Sciatic nerve (tissue), 2 donors: ENCODE measurements at places on chromosomes 7 and 10. TPM values are rescaled to one million over a fixed set of nuclear protein-coding genes. Genes with fewer than 3 reads are reported as not detected.
A peak's percentile ranks its signal among the peaks of the same experiment; 100 is the strongest.

DNA sequence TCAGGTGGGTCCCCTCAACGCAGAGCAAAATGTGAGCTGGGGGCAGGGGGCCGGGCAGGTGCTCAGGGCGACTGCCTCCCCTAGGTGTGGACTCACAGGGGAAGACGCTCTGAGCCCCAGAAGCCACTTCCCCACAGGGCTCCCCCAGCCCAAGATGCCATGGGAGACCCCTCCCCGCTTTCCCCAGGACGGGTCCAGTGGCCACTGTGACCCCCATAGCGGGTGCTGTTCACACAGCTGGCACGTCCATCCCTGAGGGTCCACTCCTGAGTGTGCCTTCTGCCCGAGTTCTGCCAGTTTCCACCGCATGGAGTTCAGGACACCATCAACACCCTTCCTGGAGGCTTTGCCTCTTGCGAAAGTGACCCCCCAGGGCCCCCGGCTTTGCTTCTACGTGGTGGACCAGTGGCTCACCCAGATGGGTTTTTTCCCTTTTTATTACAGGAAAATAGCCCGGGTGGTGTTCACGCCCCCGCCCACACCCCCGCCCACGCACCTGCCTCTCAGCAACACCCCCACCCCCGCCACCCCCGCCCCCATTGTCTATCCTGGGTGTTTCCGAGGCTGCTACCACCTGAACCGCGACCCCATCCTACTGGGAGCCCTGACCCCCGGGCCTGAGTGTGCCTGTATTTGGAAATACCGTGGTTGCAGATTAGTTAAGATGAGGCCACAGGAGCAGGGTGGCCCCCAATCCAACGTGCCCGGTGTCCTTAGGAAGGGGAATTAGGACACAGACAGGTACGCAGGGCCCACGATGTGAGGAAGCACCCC, 32.0 kb downstream of the ADAP1 start:
- DNase-seq, result peak; percentile 51

GRCh38 chr10:18368273-18368672, 228.0 kb downstream of the CACNB2 start:
- no peak for DNase-seq

- DNase-seq, result no peak
These were observed 12.3 kb upstream of the CYTH3 start for GRCh38 chr7:6284461-6285360.

GRCh38 chr10:26737730-26738129, 40.2 kb downstream of the PDSS1 start:
- DNase-seq, result no peak

GRCh38 chr7:37923996-37924395, 3.6 kb downstream of the EPDR1 start:
- DNase-seq, result no peak

- no peak for DNase-seq
These were observed 5.5 kb upstream of the ZNF467 start for GRCh38 chr7:149778696-149779501.

DNA sequence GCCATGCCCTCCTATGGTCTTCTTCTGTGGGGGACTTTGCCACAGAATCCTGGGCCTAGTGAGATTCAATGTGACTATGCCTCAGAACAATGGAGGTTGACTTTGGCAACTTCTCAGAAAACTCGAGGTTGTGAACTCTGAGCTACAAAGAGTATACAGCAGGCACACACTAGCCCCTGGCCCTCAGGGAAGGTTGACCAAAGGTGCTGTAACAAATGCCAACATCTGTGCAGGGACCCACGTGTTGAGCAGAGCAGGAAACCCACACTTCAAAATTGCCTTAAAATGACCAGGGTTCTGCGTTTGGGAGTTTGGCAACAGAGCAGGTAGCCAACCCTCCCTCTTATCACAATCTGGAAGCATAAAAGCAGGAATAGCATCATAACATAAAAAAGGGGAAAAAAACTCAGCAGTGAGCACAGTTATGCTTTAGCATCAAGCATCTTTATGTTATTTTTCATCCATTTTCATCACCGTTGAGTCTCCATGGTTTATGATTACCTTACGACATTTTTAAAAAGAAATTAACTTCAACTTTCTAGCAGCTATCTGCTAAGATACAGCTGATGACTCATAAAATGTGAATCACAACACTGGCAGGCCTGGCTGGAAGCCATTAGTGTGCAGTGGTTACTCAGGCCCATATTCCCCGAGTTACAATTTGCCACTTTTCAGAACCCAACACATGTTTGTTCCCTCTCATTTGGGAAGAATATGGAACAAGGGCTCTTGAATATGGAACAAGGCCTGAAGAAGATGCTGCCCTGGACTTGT, 11.1 kb downstream of the PRLHR start:
- no peak for DNase-seq

Gene STAG3
- 11.0 TPM for total RNA-seq

Gene TRIM73
- 8.7 TPM for total RNA-seq

Gene IRF5
- 8.7 TPM for total RNA-seq

Gene CUBN
- 27.6 TPM for total RNA-seq

Gene GLI3
- 33.8 TPM for total RNA-seq

Gene COL28A1
- 182 TPM for total RNA-seq
